ENCODE measurements at places on chromosomes 12 and 14.
A peak's percentile ranks its signal among the peaks of the same experiment; 100 is the strongest.

DNA sequence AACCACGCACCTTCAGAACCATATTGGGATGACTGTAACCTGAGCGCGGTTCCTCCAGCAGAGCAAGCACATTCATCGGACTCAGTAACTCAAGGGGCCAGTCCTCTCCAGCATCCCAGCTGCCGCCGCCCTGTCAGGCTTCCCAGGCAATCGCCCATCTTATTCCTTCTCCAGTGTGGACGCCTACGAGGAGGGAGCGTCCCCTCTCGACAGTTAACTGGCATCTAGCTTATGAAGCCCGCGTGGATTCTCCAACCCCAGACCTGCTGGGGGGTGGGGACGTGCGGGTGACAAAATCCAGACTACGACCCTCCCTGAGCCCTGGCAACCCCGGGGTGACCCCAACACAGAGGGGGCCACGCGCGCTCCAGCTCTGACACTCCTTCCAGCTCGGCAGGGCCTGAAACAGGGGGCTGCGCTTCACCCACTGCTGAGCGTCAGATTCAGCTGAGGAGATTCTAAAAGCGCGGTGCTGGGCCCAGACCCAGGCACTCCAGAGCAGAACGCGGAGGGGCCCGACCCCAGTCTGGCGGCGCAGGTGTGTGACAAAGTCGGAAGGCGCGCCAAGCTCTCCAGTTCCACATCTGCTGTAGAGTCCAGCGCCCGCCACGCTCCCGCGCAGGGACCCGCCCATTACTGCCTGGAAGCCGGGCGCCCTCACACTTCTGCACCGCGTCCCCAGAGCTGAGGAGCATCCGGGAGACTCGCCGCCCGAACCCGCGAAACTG, 43.9 kb upstream of the ESR2 start:
- peak; percentile 86 for DNase-seq

- DNase-seq = no peak
These were observed 53.2 kb downstream of the EPS8 start for GRCh38 chr12:15735837-15736615.

DNA sequence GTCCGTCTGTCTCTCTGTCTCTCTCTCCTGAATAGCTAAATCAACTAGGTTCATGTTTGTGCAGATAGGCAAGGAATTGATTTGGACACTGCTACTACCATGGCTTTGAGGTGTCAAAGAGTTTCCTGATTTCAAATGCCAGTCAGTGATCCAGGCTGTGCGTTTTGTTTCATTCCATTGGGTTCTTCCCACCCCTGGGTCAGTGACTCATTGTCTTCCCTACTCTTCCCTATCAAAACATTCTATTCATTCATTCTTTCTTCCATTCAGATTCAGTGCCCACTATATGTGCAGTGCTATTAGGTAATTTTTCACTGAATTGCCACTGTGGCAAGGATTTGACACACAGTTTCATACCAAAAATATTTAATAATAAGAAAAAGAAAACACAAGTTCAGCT, 50.4 kb downstream of the RPH3A start:
- DNase-seq = no peak

DNA sequence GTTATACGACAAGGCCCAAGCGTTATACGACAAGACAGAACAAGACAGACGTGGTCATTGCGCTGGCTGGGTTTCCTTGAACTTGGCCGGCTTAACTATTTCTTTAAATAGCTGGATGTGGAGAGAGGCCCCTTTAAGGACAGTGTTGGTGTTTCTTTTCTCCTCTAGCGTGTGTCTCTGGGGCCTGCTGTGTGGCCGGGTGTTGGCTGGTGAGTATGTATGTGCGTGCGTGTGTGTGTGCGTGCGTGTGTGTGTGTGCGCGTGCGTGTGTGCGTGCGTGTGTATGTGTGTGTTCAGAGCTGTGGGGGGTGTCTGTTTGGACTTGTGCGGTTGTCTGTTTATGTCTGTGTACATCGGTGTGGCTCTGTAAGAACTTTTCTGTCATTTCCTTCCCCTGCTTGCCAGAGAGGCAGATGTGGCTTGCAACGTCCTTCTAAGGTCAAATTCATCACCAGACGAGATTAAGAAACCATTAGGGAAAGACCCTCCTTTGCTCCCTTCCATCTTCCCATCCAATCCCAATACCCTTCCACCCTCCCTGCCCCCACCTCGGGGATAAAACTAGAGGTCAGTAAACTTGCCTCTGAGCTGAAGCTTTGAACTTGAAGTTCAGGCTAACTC, 78.6 kb upstream of the TBX3 start:
- no peak for DNase-seq

GRCh38 chr12:59425798-59426197, 170.0 kb upstream of the SLC16A7 start:
- no peak for DNase-seq

GRCh38 chr14:64388533-64389285, 556 bp downstream of the MTHFD1 start:
- DNase-seq = peak; percentile 17

- no peak for DNase-seq
These were observed 66.4 kb upstream of the FLRT2 start for GRCh38 chr14:85463512-85463911.

GRCh38 chr12:65084579-65084978, 36.5 kb downstream of the WIF1 start:
- no peak for DNase-seq

DNA sequence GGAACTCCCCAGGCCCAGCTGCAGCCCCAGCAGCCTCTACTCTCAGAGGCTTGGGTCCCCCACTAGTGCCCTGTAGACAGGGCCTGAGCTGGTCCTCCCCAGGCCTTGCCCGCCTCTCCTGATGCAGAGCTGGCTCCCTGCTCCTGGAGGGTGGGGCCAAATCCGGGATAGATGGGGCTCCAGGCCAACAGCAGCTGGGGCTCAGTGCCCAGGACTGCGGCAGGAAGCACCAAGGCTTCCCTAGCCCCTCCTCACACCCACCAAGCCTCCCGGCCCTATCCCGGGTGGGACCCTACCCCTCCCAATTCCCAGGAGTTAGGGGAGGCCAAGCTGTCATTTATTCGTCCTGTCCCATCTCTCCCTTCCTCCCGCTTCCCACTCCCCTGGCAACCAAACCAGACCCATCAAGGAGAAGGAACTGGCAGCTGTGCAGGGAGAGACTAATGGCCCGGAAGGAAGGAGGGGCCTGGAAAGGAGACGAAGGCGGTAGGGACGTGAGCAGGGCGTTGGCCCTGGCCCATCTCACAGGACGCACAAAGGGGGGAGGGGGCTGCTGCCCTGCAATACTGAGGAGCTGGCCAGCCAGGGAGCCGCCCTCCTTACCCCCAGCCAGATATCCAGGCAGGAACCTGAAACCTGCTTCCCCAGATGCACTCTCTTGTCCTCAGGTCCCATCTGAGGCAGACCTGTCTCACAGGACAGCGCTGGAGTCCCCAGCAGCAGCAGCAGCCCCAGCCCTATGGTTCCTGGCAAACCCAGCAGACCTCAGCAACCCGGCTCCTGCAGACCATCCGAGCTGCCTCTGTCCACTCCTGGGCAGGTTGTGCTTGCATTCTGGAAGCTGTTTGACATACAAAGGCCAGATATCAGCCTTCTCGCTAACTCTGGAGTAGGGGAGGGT, 1.6 kb upstream of the PRPH start:
- DNase-seq = peak; percentile 90

DNA sequence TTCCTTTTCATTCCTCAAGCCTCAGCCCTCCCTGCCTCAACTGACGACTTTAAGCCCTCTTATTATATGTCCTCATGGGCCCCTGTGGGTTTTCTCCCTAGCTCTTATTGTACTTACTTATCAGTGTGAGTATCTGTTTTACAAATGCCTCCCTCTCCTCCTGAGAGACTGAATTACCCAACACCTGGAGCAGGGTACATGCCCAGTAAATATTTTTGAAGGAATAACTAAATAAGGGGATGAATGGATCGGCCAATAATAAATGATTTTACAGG, 95.8 kb upstream of the SLC35F4 start:
- DNase-seq = no peak

DNA sequence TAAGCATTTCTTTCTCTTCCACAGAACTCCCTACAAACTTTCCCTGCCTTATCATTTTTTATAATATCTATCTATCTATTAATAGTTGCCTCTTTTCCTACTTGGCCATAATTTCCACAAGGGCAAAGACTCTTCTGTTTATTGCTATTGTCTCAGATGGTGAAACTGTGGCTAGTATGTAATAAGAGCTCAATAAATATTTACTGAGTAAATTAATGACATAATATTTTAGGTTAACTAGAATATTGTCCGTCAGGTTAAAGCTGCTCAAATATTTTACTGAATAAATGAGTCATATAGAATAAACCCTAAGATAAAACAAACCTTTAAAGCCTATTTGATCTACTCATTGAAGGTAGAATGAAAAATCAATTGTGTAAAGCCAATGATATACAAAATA, 240.5 kb downstream of the PPFIA2 start:
- no peak for DNase-seq

DNA sequence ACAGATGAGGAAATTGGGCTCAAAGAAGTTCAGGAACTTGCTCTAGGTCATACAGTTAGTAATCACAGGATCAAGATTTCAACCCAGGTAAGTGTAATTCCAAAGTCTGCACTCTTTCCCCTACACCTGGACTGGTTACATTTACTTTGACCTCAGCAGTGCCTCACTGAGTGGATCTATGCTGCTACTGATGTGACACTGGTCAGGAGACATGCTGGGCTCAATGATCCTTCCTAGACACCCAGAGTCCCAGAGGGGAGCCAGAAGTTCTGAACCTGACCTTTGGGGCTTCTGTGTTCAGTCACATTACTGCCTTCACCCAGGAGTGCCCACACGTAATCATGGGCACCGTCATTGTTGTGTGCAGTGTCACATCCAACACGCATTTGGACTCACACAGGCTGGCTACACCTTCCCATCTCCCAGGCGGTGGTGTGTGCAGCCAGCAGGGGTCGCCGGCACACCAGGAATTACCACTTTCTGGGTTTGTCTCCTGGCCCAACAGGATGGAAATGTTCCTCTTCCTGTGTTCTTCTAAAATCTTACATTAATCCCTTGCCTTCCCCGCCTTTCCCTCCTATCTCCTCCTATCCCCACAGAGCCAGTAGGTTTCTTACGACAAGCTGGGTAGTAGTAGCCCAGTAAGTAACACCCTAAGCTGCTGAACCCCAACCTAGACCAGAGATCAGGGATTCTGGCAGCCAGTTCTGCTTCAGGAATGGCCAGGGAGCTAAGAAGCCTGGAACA, 25.6 kb downstream of the CALCOCO1 start:
- peak; percentile 66 for DNase-seq

- DNase-seq = no peak
These were observed 1.4 kb upstream of the PWP1 start for GRCh38 chr12:107684029-107684795.

DNA sequence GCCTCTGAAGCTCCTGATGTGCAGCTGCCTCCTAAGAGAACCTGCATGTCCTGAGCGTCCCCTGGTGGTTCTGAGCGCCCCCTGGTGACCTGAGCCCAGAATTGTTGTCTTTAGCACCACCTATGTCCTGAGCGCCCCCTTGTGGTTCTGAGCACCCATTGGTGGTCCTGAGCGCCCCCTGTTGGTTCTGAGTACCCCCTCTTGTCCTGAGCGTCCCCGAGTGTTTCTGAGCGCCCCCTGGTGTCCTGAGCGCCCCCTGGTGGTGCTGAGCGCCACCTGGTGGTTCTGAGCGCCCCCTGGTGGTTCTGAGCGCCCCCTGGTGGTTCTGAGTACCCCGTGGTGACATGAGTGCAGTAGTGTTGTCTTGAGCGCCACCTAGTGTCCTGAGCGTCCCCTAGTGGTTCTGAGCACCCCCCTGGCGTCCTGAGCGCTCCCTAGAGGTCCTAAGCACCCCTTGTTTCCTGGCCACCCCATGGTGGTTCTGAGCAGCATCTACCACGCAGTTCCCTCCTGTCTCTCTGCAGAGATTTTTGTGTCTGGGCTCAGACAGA, 782.5 kb downstream of the TMEM121 start:
- no peak for DNase-seq

Data from SK-N-DZ (cell line).